ENCODE measurements at places on chromosomes 2 and 18.

DNA sequence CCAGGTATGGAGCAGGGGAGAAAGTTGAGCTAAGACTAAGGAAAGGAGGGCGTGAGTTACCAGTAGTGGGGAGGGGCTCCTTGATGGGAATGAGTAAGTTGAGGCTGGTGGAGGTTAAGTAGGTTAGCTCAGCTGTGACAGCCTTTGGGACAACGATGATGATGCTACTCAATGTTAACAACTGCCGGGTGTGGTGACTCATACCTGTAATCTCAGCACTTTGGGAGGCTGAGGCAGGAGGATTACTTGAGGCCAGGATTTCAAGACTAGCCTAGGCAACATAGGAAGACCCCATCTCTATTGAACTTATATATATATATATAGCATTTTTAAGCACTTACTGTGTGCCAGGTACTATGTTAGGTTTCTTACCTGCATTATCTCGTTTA, 48.4 kb downstream of the HK2 start:
- no peak for DNase-seq

DNA sequence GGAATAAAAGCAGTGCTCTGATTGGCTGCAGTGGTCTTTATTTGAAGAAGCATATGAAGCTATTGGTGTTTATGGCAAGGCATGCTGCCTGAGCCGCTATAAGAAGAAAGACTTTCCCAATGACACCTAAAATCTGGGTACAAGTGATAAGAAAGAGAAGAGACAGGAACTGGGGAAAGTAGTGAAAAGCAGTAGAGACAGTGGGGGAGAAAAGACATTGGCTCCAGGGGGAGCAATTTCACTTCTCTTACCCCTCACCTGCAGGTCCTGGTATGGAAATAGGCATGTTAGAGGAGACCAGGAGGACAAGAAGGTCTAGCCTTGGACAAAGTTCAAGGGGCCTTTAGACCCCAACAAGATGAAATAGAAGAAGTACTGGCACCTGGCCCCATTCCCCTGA, 47.1 kb downstream of the PLCL1 start:
- no peak for DNase-seq

GRCh38 chr18:37368110-37368954, 197.3 kb downstream of the CELF4 start:
- no peak for DNase-seq

DNA sequence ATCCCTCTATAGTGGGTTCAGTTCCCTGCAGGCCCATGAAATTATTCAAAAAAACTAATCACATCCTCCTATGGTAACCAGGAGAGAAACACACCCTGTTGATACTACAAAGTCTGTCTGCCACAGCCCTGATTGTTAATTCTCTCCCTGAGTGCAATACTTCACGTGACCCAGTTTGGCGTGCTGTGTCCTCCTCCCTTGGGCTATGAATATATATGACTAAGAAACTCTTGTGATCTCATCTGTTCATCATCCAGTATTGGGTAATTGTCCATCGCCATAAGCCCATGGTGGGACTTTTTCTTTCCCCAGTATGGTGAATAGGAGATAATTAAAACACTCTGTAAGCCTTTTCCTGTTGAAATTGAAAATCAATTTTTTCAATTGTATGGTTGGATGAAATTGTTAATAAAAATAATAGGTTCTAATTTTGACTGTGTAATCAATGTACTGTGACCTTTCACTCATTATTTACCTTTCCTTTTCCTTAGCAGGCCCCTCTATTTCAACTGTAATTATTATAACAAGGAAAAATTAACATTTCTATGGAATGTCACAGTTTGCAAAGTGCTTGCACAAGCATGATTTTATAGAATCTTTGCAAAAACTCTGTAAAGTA, 1822.6 kb downstream of the SUCLG1 start:
- no peak for DNase-seq

DNA sequence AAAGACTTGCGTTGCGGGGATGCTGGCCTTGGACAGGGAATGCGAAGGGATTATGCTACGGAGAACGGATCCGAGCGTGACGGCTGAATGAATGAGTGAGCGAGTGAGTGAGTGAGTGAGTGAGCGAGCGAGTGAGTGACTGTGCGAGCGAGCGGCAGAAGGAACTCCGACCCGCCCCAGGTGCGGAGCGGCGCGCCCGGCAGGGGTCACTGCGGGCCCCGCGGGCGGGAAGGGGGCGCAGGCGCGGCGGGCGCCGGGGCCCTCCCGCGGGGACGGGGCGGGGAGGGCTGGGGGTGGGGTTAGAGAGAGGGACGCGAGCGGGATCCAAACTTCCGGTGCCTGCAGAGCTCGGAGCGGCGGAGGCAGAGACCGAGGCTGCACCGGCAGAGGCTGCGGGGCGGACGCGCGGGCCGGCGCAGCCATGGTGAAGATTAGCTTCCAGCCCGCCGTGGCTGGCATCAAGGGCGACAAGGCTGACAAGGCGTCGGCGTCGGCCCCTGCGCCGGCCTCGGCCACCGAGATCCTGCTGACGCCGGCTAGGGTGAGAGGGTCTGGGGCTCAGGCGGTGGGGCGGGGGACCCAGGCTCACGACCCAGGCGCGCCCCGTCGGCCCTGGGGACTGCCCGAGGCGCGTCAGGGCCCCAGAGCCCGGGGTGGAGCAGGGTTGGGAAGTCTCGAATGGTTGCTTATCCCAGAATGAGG, at the start of gene ITM2C:
Gene ITM2C, plus strand, starts transcription at position 338 of the 702 bp plus-strand sequence. Its CDS starts 84 bp downstream, at position 422.
- DNase-seq: peak; percentile 37

GRCh38 chr2:229408962-229409361, 137.9 kb upstream of the PID1 start:
- no peak for DNase-seq

DNA sequence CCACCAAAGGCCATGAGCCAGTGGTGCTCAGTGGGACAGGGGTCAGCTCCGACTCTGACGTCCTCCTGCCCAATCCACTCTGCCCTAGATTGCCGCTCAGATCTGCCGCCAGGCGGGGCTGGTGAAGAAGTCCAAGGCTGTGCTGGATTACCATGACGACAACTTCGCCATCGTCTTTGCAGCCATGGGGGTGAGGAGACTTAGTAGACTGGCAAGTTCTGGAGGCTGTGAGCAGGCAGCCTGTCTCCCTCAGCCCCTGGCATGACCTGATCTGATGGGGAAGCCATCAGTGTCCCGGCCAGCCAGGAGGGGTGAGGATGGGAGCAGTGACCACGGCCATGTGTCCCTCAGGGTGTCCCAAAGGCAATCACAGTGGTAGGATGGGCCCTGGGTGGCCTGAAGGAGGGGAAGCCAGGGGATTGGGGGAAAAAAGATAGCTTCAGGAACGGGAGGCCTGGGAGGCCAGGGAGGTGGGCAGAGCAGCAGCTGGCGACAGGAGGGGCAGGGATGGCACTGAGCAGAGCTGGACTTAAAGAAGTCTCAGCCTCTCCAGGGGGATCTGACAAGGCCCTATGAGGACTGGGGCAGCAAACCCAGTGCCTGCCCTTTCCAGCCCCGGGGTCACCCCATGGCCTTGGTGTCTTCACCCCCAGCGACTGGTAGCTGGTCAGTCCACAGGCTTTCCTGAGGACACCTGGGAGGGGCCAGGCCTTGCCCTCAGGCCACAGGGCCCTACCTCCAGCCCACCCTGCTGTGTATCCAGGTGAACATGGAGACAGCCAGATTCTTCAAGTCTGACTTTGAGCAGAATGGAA, 17.4 kb upstream of the ANKRD53 start:
- no peak for DNase-seq

DNA sequence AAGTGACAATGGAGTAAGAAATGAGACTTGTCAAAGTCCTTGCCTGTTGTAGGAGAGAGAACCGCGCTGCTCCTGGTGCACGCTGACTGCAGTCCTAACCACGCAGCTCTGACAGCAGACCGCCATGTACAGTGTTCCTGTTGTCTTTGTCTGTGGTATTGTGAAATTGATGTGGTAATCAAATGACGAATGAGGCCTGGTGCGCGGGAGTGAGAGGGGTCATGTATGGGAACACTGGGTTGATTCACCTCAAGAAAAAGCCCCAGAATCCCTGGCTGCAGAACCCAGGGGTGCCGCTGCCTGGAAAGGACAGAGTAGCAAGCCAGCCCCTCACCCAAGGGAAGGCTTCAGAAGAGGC, 64.0 kb downstream of the INPP4A start:
- no peak for DNase-seq
